CMK (cell line): ENCODE measurements at places on chromosomes 2 and 18.

- no peak for DNase-seq
Observed at GRCh38 chr2:177543007-177543760, 150.6 kb downstream of the AGPS start.

DNA sequence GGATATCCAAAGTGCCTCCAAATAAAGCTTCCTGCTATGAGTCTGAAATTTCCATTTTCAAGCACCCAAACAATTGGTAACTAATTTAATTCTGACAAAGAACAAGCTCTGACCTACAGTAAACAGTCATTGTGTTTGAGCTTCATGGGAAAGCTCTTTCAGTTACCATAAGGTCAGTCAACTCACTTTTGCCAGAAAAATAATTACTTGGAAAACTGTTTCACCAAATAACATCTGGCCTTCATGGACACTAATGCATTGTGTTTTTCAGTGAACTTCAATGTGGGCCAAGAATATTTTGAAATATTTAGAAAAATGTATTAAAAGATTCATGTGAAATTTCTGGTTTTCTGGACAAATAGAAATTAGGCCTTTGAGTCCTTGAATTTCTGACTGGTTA, 369.9 kb downstream of the GALR1 start:
- DNase-seq: no peak

DNA sequence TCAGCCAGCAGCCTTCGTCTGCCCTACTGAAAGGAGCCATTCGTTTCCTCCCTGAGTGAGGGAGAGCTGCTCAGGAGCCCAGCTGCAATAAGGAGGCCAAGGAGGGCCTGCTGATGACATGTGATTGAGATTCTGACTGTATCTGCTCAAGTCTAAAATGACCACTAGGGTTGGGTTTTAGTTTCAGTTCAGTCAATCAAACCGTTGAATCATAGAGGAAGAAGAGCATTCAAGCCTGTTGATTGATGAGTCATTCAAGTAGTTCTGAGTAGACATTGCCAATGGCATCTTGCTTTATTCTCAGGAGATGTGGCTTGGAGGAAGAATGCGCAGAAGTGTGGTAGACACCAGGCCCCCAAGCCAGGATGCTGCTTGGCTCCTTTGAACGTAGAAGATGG, 19.9 kb upstream of the BCL2L11 start:
- DNase-seq: no peak

- DNase-seq: no peak
Observed at GRCh38 chr2:30860726-30861125, 53.5 kb upstream of the CAPN13 start.

DNA sequence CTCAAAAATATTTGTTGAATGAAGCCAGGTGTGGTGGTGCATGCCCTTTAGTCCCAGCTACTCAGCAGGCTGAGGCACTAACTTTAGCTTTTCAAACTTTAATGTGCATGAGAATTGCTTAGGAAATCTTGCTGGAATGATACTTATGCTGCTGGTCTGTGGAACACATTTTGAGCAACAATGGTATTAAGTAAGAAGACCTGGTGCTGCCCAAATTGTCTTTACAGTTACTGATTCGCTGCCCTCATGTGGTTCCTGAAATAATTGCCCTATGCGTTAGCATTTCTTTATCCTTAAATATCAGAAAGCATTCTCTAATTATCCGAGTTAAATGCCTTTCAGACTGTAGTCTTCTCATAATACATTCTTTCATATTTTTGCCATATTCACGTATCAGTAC, 76.0 kb upstream of the SESTD1 start:
- no peak for DNase-seq

DNA sequence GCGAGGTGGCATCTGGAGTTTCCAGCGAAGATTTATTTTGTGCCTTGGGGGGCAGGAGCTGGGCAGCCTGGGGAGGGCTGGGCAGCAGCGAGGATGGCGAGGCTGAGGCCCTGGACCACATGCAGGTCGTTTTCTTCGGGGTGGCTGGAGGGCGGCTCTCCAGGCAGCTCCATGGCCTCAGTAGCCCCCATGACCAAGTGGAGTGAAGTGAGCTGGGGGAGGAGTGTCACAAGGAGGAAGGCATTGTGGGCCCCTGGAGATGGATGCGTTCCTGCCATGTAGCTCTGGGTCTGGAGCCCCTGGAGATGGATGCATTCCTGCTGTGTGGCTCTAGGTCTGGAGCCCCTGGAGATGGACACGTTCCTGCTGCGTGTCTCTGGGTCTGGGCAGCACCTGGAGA, 40.4 kb downstream of the SH3BP4 start:
- DNase-seq: no peak

DNA sequence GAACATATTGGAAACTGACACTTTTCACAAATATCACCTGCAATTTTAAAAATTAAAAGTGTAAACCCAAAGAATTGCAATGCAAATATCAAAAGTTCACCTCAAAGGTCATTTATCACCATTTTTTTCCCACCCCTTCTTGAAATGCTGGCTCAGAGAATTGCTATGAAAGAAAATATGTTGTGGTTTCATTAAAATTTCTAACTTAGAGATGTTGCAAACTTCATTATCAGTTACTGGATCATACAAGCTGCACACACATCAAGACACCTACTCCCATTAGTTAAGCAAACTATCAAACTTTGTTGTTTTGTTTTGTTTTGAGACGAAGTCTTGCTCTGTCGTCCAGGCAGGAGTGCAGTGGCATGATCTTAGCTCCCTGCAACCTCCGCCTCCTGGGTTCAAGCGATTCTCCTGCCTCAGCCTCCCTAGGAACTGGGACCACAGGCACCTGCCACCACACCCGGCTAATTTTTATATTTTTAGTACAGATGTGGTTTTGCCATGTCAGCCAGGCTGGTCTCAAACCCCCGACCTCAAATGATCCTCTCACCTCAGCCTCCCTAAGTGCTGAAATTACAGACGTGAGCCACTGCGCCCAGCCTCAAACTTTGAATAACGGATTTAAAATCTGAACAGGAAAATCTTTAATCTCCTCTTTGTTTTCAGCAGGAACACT, 37.0 kb downstream of the STK39 start:
- DNase-seq: no peak

GRCh38 chr2:11577101-11577883, 43.4 kb downstream of the GREB1 start:
- DNase-seq: peak; percentile 32

- DNase-seq: no peak
Observed at GRCh38 chr2:56191617-56192016, 7.8 kb downstream of the CCDC85A start.

DNA sequence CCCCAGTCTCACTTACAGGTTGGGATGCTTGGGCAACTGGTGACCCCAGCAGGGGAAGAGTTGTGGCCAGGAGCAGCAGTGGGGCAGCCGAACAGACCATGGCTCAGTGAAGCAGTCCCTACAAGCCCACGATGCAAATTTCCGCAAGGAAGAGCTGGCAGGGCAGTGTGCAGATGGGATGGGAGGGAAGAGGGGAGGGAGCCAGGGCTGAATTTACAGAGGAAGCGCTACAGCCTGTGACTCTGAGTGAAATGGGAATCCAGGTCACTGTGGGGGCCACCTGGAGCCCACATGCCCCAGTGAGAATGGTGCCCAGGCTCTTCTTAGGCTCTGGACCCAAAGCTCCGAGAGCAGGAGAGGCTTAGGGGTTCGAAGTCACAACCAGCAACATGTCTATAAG, 27.0 kb upstream of the SELENOI start:
- DNase-seq: no peak

- no peak for DNase-seq
Observed at GRCh38 chr2:15890936-15891905, 49.1 kb upstream of the MYCN start.

GRCh38 chr2:15729709-15730544, 138.3 kb downstream of the DDX1 start:
- DNase-seq: no peak

DNA sequence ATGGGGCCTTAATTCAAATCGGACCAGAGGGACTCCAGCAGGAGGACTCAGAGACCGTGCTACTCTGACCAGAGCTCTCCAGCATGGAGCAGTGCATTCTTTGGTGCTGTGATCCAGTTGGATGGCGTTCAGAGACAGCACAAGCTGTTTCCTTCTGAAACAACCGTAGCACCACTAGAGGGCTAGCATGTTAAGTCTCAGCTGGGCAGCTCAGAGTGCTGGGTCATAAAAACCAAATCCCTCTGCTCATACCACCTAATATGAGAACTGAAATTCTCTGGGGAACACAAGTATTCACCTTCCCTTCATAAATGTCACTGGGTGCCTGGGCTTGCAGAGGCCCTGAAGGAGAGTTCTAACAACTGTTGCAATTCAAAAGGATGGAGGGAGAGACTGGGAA, 97.7 kb upstream of the TFCP2L1 start:
- no peak for DNase-seq

- no peak for DNase-seq
Observed at GRCh38 chr2:181250691-181251090, 206.5 kb upstream of the ITGA4 start.

GRCh38 chr18:31079973-31080372, 22.2 kb downstream of the DSC2 start:
- DNase-seq: no peak

DNA sequence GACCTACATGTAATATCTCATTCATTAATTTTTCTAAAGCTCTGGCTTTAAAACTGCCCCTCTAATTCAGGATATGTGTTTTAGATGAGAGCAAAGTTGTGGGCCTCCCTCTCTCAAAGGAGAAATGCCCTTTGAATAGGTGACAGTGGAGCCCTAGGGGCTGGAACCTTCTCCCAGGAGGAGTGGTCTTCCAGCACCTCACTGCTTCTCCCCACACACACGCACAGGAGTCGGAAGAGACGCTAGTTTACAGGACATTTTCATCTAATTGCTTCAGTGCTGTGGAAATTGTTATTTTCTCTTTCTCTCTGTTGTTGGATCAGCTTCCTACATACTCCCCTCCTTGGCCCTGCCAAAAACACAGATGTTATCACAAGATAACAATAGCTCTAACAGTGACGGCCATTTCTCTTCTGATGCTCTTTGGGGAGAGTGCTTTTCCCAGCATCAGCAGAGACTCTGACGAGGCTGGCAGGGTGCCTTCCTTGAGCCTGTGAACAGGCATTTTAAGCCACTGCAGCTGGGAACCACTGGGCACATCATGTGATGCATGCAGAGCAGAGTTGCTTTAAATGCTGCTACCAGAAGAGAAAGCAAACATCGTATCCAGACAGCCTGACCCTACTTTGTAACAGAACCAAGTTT, 209.4 kb upstream of the SP5 start:
- no peak for DNase-seq

DNA sequence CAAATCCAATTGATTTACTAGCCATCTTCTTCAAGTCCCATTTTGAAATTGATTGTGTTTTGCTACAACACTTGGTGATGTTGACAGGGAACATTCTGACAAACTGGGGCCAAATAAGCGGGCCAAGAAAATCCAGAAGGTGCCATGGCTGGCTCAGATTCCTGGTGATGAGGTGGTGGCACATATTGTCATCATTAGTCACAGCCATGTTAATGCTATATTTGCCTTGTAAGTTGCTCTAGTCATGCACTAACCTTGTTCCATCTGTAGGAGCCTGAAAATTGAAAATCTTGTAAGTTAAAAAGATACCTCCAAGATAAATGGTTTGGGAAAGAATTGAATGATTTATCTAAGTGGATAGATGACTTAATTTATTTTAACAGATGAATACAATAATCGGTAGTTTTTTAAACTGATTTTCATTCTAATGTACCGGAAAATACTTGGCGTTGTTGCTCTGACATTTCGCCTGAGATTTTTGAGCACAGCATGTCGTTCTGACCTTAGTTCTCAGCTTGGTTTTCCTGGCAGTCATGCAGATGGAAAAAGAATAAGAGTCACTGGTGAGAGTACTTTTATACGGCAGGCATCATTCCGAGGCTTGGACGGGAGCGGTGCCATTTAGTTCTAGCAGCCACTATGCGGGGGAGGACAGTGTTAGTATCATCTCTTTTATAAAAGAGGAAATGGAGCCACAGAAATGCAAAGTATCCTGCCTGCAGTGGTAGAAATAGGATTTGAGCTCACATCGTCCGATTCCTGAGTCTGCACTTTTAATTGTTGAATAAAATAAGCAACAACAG, 133.9 kb downstream of the ZNF532 start:
- DNase-seq: no peak

GRCh38 chr2:201353116-201353515, 4.0 kb downstream of the FLACC1 start:
- no peak for DNase-seq

DNA sequence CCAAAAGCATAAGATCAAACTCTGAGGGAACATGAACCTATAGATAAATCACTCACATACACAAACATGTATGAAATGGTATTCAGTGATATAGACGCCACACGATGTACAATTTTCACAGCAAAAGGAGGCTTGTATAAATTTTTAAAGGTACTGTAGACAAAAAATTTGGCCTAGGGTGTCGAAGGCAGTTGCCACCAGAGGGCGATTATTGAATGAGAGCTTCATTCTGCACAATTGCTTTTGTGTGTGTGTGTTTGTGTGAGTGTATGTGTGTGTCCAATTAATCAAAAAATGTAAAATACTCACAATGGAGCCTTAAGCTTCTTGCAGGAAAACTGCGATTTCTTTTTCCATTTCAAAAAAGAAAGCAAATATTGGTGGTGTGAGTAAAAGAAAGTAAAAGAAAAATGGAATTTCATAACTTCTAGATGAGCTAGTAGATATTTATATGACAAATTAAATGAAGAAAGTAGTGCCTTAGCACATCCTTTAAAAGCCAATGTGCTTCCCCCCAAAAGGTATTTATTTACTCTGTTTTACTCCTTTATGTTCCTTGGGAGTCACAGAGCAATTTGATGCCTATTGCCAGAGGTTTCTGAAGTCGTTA, 800.1 kb downstream of the SATB2 start:
- no peak for DNase-seq

- DNase-seq: no peak
Observed at GRCh38 chr2:173291412-173291811, 63.3 kb upstream of the CDCA7 start.

GRCh38 chr2:8327371-8328100, 354.3 kb upstream of the ID2 start:
- no peak for DNase-seq

- no peak for DNase-seq
Observed at GRCh38 chr2:64763126-64763525, 109.4 kb upstream of the SERTAD2 start.

DNA sequence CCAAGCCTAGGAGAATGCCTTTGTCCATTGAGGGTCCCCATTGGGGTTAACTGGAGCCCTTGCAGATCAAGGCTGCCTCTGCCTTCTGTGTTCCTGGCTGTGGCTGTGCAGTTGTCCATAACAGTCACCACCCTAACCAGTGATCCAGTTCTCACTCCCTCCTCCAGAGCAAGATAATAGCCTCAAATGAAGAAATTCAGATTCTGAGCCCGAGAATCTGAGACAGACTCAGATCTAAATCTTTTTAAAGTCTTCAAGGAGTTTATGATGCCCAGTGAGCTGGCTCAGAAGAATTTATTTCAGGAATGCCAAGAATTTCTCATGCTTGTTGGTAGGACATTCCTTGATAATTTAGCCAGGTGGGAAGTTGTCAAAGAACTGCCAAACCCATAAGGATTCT, 44.3 kb upstream of the RAB6C start:
- DNase-seq: no peak

DNA sequence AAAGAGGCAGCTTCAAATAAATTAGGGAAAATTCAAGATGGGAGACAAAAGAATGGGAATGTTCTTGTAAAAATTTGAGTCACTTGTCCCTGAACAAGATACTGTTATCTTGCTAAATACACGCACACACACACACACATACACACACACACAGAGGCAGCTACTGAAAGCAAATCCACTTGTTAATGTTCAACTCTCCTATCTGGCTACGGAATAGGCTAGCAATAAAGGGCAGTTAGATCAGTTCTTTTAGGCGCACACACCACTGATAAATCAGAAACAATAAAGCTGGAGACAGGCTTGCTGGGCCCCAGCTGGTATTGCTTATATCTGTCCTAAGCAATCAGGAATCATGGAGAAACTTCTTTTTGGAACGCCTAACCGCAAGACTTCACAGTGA, 461.6 kb downstream of the BCL11A start:
- no peak for DNase-seq
